Urothelium cell line (cell line): ENCODE measurements at places on chromosomes 5 and 9.

DNA sequence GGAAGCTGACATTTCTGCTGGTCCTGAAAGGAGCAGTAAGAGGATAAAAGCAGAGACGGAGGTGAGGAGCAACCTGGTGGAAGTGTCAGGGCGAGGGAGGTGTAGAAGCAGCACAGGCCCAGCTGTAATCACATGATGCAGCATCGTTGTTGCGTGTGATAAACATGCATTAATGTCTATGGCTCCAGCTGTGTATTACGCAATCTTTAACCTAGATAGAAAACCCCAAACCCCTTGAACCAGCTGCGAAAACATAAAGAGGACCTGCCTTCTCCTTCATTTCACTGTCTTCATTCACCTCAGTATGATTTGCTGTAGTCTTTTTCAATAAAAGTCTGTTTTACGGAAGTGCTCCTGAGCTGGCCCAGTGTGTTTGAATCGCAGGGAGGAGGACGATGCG, 162.9 kb downstream of the NTRK2 start:
- no peak for DNase-seq

DNA sequence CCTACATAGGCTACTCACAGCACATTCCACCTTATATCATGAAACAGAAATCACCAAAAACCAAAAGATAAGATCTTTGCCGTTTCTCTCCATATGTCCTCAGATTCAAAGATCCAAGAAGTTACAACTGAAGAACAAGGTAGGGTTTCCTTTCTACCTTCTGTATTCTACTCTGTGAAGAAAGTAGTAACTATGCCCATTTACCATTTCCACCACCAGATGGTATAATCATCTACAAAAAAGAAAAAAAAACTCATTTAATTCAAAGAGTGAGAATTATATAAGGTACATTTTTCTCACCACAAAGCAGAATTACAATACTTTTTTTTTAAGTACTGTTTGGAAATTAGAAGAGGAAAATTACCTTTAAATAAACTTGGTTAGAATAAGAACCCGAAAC, 172.6 kb upstream of the PTGER4 start:
- DNase-seq, result no peak

DNA sequence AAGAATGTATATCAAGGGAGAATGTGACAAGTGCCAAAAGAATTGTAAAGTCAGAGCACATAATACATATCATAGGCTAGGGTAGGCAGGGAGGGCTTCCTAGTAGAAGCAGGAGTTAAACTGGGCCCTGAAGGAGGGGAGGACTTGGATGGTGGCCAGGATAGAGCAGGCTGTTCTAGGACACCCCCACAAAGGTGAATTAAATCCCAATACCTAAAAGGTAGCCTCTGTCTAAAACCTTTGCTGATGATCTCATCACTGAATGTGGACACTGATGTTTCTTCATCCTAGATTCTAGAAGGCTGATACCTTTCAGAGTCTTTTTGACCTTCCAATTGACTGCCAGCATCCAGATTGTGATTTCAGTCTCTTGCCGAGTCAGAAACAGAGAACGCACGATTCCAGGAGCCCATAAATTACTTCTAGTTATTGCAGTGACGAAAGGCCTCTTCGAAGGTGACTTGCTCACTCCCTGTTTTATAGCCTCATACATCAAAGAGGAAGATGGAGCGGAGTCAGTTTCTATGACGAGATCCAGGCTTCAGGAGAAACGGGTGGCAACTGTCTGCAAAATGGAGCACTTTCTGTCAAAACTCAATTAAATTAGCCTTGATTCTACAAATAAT, 43.2 kb downstream of the KIF4B start:
- DNase-seq, result no peak

DNA sequence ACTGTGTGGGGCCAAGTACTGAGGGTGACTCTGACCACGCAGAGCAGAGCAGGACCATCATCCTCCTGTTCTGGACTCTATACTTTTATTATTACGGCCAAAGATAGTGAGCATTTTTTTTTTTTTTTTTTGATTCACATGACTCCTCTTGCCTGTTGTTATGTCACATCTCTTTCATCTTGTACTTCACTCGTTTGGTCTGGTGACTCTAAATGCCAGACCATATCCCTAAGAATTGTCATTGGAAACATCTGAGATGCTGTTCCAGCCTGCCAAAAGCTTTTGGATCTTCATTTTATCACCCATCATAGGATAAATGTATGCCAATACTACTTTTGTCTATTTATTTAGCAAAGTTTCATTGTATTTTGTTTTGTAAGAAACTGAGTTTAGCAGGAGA, 168.2 kb upstream of the RAI14 start:
- DNase-seq, result no peak

- DNase-seq, result no peak
Measured at GRCh38 chr5:2912741-2913140, 161.3 kb upstream of the IRX2 start.

DNA sequence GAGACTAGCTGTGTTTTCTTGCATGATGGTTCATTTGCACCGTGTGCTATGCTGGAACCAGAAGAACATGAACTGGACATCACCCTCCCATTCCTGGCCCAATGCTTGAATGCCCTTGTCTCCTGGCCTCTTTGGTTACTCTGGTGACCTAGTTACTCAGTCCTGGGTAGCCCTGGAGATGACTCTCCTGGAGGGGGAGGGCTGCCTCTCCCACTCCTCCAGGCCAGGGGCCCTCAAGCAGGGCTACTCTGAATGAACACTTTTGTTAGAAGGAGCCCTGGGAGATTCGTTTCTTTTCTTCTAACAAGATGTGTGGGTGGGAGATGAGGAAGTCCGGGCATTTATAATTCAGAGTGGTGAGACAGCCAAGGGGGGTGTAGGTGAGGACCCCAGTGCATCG, 12.0 kb upstream of the NKX2-5 start:
- DNase-seq, result no peak

GRCh38 chr5:82802954-82803353, 274.2 kb downstream of the TMEM167A start:
- no peak for DNase-seq

DNA sequence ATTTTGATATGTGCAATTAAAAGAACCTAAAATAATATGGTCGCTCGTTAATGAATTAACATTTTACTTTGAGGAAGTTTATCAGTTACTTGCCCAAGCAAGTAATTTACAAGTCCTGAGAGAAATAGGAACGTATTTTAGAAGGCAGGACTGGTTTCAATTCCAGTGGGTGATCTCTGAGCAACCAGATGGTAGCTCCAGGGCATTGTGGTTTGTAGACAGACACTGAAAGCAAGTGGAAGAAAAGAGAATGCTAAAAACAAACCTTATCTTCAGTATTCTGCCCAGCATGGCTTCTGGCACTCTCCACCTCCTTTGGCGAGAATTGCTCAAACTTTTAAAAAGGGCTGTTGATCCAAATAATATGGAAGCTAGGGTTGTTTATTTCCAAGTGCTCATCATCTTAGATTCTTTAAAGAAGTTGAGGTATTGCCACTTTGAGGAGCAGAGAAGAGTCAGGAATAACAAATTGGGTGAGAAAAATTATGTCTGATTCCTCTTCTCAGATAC, 31.8 kb upstream of the ERAP2 start:
- no peak for DNase-seq

DNA sequence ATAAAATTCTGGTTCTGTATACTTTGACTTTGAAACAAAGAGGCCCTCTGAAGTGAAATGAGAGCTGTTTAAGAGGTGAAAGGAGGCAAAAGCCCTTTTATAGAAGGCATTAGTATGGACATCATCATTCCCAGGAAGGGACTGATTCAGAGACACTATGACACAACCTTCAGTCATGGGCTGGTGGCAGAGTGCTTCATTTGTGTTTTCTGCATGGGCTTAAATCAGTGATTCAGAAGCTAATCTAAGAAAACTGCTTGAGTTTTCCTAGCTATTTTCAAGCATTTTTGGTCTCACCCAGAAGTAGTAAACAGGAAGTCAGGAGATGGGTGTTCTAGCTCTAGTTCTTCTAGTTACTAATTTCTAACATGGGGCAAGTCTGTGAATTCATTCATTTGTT, 288.9 kb downstream of the TRPM3 start:
- DNase-seq, result no peak

- DNase-seq, result no peak
Measured at GRCh38 chr5:125289606-125290005, 543.2 kb upstream of the ZNF608 start.

- DNase-seq, result no peak
Measured at GRCh38 chr9:5512658-5513452, 2.5 kb downstream of the PDCD1LG2 start.
